ENCODE measurements at places on chromosomes 16 and 17.

DNA sequence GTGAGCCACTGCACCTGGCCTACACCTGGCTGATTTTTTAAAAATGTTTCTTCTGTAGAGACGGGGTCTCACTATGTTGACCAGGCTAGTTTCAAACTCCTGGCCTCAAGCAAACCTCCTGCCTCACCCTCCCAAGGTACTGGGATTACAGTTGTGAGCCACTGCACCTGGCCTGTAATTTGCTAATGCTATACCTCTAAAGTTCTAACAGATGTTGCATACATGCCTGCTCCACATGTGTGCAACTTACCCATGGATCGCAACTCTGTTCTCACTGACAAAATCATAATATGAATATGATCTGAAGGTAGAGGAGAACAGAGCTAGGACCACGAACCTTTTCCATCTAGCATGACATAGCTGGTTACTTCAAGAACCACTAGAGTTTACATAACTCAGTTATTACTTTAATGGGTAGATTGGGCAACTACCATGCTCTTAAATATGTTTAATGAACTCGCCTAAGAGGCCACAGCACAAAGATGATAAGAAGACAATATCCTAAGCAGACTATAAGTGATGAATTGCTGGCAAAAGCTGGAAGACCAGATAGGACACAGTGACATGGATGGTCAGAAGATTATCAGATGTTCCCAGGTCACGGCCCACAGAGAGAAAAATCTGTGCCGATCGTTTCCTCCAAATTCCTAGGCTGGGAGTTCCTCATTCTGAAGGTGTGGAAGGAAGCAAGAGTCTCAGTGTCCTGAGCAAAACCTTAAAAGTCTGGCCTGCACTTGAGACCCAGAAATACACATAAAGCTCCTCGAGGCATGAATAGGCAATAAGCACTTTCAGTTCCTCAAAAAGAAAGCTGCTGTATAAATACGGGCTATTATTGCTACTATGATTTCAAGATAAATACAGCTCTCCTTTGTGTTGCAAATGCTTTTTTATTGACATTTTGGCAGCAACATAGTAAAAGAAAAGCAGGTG, 53.6 kb upstream of the ICAM2 start:
- no peak for DNase-seq

- DNase-seq = peak; percentile 76
Observed at GRCh38 chr16:28504707-28505404, 1.8 kb downstream of the IL27 start.

DNA sequence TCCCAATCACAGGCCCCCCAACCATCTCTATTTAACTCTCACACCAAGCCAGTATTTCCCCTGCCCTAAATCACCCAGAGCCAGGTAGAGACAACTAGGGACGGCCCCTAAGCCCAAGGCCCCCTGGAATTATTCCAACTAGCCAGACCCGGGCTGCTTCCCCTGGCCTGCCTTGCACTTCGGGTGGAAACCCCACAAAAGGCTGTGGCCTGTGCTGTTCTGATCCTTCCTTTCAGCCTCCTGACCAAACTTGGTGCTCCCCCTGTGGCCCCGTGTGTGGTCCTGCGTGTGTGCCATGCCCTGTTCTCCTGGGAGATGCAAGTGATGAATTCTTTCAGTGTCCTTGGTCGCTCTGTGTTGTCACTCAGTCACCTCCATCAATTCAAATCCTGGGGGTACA, 14.9 kb downstream of the CCL17 start:
- DNase-seq = no peak

DNA sequence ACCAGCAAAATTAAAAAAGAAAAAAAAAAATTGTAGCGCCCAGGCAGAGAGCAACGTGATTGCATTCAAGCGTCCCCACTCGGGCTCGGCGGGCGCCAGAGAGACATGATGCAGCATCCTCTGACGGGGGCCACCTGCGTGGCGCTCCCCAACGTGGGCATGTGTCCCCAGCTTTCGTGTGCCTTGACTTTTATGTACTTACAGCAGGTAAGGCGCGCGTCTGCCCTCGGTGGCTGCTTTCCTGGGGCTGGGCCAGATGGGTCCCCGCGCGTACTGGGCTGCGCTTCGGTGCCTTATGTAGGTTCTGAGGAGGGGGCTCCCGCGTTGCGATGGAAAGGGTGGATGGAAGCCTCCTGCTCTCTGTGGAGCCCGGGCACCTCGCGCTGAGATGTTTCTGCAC, 28.4 kb upstream of the RBFOX1 start:
- no peak for DNase-seq

GRCh38 chr17:72474719-72475477, 354.1 kb downstream of the SOX9 start:
- no peak for DNase-seq

DNA sequence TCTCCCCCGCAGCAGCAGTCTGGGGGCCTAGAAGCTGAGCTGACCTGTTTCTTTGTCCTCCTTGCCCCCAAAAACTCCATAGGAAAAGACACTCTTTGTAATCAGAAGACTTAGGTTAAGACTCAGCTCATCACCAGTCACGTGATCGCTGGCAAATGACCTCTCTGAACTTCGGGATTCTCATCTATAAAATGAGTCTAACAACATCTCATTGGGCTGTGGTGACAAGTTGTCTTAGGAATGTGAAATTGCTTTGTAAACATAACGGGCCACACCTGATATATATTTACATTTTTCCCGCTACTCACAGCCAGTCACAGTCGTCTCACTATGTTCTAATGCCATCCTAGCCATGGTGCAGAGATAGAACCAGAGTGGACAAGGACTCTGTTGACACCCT, 86.0 kb upstream of the LHX1 start:
- no peak for DNase-seq

DNA sequence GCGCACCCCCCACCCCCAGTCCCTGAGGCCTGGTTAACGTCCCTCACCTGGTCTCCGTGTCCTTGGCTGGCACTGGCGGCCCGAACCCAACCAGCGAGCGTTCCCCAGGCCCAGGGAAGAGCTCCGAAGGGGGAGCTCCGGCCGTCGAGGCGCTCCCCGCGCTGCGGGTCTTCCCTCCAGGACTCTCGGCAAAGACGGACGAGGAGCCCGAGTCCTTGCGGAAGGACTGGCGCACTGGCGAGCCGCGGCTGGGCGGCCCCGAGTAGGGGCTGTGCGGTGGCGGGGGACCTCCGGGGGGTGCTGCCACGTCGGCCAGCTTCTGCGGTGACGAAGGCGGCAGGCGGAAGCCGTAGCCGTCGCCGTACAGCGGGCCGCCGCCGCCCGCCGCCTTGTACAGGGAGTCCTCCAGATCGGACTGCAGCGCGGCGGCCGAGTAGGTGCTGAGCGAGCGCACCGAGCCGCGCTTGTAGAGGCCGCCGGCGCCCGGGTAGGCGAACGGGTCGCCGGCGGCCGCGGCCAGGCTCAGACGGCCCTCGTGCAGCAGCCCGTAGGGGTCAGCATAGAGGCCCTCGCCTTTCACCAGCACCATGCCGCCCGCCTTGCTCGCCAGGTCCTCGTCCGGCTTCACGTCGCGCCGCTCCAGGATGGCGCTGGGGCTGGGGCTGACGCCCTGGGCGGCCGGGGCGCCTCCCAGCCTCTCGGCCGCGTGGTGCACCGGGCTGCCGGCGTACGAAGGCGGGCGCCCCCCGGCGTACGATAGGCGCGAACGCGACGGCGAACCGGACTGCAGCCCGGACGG, 44.1 kb downstream of the SRCIN1 start:
- peak; percentile 86 for DNase-seq

- no peak for DNase-seq
Observed at GRCh38 chr16:14562691-14563491, 67.2 kb downstream of the PARN start.

- no peak for DNase-seq
Observed at GRCh38 chr16:30620169-30620568, 10.0 kb upstream of the ZNF689 start.

DNA sequence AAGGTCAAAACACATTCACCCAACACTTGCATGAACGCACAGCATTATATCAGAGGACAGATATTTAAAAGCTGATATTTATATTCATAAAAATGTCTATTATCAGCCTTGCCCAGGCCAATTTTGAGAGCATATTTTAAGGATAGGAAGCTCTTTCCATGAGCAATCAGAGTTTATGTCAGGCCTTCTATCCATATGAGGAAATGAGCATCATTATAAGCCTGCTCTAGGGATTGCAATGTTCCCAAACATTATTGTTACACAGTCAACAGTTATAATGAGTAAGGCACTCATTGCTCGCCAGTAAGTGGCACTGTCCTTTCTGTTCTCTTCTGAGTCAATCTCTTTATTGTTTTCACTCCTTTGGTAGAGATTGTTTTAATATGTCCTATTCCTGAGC, 37.7 kb upstream of the DYNLRB2 start:
- DNase-seq = no peak

GRCh38 chr17:82655523-82655922, 7.3 kb upstream of the WDR45B start:
- DNase-seq = peak; percentile 47

DNA sequence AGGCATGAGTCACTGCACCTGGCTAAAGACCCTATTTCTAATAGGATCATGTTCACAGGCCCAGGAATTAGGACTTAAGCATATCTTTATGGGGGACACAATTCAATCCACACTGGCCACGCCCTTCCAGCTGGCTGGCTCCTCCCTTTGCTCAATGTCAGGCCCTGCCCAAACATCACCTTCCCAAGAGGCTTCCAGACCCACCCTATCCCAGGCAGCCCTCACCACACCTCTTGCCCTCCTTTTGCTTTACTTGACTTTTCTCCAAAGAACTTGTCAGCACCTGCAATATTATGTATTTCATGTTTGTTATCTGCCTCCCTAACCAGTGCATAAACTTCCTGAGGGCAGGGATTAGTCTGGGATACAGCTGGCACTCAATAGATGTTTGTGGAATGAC, 109.6 kb upstream of the CDH5 start:
- no peak for DNase-seq

DNA sequence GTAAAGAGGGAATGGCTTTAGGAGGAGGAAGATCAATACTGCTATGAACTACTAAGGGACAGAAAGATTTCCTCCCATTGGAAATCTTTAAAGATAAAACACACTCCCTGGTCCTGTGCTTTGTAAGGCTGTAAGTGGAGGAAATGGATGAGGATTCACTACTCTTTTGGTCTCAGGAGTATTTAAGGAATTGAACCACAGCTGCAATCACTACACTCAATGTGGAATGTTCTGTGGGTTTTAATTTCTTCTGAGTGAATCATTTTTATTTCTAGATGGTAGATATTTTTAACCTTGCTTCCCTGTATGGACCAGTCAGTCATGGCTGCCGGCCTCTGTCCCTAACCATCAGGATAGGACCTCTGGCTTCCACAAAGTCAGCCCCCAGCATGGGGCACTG, 65.6 kb downstream of the SDR42E1 start:
- no peak for DNase-seq

DNA sequence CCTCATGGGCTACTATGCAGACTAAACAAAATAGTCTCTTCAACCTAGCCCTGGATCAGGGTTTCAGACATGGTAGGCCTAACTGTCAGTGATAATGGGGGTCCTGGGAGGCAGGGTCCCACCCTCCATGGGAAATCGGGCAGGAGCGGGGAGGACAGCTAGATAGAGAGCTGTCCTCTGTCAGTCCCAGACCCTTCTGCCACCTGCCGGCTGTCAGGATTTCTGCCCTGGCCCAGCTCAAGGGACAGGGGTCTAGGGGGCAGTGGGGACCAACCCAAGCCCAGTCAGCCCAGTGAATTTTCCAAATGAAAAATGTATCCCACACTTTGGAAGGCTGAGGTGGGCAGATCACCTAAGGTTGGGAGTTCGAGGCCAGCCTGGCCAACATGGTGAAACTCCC, 5.3 kb downstream of the CA7 start:
- peak; percentile 19 for DNase-seq

DNA sequence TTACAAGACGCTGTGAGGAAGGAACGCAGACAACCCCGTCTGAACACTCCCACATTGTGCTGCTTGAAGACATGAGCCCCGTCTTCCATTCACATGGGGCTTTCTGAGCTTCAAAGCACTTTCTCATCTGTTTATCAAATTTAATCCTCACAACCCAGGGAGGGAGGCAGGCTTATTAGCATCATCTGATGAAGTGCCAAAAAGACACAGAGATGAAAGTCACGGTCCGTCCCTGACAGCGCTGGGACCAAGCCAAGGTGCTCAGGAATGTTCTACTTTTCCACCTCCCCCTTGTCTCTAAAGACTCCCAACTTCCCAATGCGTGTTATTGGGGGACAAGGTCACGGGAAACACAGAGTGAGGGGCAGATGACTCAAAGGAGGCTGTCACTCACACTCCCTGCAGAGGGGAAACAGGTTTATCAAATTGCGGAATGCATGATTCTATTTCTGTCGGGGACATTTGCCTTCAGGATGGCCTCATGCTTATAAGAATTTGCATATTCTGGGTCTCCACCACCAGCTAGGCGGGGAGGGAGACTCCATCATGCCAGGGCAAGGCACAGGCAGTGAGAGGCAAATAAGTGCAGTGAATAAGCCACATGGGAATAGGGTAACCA, 10.7 kb downstream of the XYLT1 start:
- no peak for DNase-seq

GRCh38 chr17:76138234-76138895, 2.7 kb downstream of the FOXJ1 start:
- DNase-seq = peak; percentile 68

DNA sequence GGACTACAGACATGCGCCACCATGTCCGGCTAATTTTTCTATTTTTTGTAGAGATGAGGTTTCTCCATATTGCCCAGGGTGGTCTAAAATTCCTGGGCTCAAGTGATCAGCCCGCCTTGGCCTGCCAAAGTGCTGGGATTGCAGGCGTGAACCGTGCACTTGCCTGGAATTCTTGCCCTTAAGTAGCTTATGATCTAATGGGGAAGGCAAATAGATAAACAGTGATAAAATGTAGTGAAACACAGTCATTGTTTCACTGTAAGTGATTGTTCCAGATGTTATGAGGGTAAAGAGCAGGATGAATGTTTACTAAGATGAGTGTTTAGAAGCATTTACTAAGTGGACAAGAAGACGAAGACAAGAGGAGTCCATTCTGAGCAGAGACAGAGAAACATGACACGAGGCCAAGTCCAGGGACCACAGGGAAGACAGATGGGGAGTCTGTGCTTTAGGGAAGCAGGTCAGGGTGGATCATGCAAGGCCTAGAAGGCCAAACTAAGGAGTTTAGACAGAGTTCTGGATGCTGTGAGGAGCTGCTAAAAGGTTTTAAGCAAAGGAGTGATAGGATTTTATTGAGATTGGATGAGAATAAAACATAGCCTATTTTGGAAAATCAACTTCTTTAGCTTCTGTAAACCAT, 36.9 kb downstream of the YPEL2 start:
- DNase-seq = peak; percentile 5

GRCh38 chr17:18224053-18224386, 1.4 kb upstream of the LLGL1 start:
- peak; percentile 87 for DNase-seq
